Activated CD4-positive, CD25-positive, alpha-beta regulatory T cell treated with anti-CD3 and anti-CD28 coated beads, Interleukin-2, amount 50 U/mL, for 24 hours (primary cell): ENCODE measurements at places on chromosomes 4 and X.

DNA sequence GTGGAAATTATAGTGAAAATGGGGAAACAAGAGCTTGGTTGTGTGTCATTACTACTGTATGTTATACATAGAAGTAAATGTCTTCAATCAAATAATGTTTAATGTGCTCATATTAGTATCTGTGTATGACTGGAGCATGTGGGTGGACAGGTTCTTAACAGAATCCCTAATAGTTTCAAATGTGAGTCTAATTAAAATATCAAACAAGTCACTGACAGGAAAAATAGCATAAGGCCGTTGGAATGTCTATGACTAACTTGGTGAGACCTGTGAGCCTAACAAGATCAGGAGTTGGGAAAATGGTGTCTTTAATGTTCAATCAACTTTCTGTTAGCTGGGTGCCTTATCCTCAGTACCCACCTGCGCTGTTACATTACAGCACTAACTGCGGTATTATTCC, 6.2 kb upstream of the CXCL3 start:
- no peak for ATAC-seq

DNA sequence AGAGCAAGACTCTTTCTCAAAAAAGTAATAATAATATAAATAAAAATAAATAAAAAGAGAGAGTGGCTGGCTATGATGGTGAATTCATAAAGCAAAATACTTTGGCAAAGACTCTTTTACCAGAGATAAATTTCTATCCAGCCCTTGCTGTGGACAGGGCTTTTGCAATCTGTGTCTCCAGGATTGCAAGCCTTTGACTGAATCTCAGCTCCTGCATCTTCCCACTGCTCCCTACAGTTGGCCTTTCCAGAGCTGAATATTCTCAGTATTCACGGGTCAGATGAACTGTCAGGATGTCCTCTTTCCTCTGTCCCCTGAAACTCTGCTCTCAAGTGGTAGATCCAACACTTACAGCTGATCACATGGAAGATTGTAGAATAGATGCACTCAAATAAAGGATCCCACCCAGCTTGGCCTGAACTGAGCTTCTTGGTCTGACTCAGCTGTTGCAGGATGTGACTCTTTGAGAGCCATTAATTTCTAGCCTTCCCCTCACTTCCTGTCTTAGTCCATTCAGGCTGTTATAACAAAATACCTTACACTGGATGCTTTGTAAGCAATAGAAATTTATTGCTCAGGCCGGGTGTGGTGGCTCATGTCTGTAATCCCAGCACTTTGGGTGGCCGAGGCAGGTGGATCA, 123.4 kb upstream of the GUCY1A1 start:
- ATAC-seq: no peak

DNA sequence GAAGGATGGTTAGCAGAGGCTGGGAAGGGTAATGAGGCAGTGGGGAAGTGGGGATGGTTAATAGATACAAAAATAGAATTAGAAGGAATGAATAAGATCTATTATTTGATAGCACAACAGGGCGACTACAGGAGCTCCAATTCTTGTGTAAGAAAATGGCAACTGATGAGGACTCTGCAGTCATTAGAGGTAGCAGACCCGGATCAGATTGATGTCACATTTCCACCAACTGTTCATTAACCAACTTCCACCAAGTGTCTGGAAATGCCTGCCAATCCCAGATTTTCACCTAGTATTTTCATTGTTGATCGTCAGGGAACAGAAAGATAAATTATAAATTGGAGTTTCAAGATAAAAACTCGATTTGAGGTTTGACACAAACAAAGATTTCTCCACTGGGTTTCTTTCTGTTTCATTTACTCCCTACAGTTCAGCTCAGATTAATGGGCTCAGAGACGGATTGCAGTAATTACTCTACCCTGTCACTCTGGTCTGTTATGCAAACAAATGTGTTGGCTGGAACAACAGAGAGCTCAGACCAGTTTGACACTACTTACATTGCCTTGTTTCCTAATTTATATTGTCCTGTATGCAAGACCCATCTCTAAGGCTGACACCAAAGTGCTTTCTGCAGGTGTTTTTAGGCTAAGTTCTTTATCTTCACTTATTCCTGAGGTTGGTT, 909.2 kb upstream of the PRKX start:
- no peak for ATAC-seq

GRCh38 chr4:151048913-151049312, 33.8 kb upstream of the LRBA start:
- no peak for ATAC-seq

DNA sequence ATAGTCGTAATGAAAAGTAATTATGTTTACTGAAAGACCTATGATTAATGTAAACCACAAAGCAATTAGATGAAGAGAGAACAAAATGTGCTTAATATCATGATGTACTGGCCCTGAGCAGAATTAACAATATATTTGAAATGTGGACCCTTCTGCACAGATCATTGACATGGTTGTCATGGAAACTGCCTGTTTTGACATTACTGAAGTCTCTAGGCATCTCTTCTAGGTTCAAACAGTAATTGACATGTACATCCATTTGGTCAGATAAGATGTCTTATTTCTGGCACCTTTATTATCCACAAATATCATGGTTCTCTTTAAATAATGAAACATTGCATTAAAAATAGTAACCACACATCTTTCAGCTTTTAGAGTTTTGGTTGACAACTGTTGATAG, 251.7 kb upstream of the GNPDA2 start:
- ATAC-seq: no peak

GRCh38 chr4:110475881-110476818, at the start of gene ENPEP:
ENPEP (plus strand) TSS chr4:110476155; CDS start chr4:110476415, 260 bp downstream.
- ATAC-seq: no peak

DNA sequence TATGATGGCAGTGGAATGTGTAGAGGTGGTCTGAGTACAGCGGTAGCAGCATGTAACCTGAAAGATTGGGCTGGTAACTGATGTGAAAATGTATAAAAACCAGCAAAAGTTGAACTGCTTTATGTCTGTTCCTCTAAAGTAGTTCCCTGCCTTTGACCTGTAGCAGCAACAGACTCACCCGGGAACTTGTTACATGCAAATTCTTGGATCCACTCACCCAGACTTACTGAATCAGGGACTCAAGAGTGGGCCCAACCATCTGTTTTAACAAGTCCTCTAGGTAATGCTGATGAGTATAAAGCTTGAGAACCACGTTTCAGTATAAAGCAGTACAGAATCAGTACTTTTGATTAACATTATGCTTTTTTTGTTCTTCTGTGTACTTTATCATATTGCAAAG, 84.7 kb downstream of the RAP1GDS1 start:
- no peak for ATAC-seq

DNA sequence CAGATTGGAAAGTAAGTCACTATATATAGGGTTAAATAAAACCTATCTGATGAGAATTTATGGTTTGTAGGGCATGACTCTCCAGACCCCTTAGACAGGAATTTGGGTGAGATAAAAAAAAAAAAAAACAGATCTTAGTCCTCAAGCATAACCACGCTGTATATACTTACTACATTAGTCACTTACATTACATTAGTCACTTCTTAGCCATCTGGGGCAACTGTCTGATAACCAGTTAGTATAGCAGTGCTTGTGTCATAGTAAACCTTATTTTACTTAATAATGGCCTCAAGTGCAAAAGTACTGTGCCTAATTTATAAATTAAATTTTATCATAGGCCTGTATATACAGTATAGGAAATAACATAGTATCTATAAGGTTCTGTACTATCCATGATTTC, 60.2 kb upstream of the RPS6KA6 start:
- ATAC-seq: no peak

DNA sequence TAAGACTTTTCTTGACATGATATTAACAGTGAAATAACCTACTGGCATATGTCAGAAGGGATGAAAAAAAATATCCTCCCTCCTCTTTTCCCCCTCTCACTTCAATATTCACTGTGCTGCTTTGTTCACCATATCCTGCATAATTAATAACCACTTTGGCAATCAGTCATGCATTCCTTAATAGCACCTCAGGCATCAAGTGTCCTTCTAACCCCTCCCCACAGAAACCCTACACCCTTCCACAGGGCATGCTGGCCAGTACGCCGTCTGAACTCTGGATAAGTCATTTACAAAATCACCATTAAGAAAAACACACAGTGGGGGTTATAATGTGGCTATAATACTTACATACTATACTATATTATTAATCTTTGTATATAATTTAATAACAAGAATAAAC, 165.9 kb downstream of the PDGFC start:
- no peak for ATAC-seq

DNA sequence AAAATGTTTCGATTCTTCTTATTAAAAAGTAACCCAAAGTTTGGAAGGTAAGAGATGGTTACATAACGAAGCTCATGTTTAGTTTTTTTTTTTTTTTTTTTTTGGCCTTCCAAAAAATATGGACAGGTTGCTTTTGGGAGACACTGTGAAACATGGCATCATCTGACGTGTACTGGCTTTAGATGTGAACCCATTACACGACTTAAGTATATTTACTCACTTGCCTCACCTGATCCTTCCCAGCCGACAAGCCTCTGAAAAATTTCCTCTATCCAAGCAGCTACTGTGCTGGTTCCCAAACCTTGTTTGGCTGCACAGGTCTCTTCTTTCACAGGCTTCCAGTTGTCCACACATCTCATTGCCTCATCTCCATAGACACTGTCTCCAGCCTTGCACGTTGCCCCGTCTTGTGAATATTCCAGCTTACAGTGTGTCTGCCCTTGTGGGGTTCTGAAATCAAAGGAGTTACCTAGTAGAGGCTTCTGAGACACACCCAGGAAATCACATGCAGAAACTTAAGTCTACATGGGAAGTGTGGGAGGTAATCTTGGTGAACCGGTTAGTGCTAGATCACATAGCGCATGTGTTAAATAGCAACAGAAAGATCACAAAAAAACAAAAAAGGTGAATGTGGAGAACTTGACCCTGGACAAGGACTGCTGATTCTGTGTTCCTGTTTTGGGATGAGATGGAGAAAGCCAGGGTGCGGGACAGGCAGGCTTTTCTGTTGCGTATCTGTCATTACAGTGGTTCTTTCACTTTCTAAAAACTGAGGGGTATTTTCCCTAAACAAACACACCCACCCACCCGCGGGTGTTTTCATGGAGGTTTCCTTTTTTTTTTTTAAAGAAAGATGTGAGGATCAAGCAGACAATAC, 328.6 kb downstream of the ARHGAP10 start:
- no peak for ATAC-seq

GRCh38 chrX:120446498-120446897, 22.6 kb downstream of the LAMP2 start:
- no peak for ATAC-seq

DNA sequence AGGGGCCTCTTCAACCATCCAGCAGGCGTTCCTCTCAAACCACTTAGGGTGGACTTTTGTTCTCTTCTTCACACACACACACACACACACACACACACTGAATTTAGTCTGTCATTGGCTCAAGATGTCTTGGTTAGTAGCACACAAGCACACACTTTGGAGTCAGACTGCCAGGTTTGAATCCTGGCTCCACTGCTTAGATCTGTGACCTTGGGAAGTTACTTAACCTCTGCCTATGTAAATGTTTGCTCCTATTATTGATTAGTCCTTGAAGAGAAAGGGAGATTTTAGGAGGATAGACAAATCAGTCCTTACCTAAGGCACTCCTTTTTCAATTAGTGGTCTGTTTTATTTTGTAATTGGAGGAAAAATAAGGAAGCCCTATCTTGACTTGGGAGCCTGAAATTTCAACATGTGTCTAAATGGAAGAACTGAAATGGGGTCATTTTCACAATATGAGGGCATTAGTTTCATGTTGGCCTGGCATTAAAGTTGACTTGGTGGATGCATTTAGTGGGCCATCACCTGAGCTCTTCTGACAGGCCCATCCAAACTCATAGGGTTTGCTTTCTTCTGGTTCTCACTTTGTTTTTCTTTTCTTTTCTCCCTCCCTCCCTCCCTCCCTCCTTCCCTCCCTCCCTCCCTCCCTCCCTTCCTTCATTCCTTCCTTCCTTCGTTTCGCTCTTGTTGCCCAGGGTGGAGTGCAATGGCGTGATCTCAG, 13.3 kb upstream of the TMEM131L start:
- ATAC-seq: no peak

- ATAC-seq: no peak
These were observed 9.7 kb downstream of the PDZD4 start for GRCh38 chrX:153820601-153821000.

DNA sequence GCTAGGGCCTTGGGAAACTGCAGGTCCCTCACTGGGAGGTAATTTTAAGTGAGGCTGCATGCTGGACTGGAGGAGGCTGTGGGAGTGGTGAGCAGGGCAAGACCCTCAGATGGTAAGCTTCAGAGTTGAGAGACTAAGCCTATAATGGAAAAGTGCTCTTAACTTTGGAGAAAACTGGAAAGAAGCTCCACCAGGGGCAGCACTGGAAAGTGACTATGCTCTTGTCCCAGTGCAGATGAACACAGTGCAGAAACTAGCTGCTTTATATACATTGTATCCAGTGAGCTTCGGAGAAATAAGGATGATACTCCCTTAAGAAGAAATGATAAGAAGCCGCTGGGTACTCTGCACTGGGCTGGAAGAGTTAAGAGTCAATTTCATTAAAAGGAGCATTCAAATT, 3.2 kb upstream of the MAGEB2 start:
- no peak for ATAC-seq

DNA sequence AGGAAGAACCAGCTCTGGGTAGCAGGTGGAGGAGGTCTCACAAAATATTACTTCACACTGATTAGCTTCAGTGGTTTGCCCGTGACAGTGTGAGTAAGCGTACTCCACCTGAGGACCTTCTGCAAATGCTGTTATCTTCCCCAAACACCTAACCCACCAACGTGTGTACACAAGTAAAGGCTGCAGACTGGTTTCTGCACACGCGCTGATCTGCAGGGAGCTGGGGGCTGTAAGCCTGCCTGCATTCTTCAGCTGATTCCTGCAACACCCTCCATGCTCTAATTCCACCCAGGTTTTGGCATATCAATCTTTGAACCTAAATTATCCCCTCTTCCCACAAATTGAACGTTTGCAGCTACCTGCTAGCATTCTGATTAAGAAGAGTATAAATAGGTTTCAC, 820.2 kb downstream of the TRIML1 start:
- no peak for ATAC-seq

- no peak for ATAC-seq
These were observed 122.2 kb downstream of the CAMK2D start for GRCh38 chr4:113639326-113639725.

GRCh38 chrX:45274576-45274975, 73.9 kb upstream of the DIPK2B start:
- ATAC-seq: no peak

DNA sequence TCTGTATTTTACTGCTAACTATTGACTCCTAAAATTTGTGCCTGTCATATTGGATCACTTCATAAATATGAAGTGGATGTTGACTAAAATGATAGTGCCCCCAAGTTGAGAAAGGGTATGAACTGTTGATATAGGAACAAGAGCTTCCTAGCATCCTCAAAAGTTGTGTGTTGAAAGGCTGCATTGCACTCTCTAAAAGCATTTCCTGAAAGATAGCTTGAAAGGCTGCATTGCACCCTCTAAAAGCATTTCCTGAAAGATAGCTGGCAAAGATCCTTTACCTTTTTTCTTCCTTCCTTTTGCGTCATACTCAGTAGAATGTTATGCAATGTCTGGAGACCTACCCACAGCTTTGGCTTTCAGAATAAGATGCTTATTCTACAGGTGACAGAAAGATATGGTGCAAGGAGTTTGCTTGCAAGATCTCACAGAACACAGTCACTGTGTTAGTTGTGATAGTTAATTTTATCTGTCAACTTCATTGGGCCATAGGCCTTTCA, 274.6 kb upstream of the GALNTL6 start:
- no peak for ATAC-seq

- ATAC-seq: no peak
These were observed 585.9 kb downstream of the PCDH18 start for GRCh38 chr4:136946307-136946907.
